ENCODE measurements at places on chromosomes 11 and 22.

GRCh38 chr11:5272395-5273017 lies 2.8 kb upstream of the HBE1 start:
- DNase-seq: no peak

DNA sequence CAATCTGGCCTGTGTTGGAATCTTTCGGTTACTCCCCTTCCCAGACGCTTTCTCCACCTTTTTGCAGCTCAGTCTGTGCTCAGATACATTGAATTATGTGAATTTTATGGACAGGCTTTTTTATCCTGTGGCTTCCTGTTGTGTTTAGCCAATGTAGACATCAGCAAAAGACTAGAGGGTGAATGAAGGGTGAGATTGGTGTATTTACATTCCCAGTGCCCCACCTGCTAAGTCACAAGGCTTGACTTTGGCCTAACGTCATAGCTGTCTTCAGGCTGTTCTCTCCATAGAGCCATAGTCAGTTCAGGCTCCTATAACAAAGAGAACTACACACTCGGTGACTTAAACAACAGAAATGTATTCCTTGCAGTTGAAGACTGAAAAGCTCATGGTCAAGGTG lies 97.5 kb upstream of the FSHB start:
- no peak for DNase-seq

- DNase-seq: no peak
Measured at GRCh38 chr22:11605468-11605981, 3922.5 kb upstream of the OR11H1 start.

DNA sequence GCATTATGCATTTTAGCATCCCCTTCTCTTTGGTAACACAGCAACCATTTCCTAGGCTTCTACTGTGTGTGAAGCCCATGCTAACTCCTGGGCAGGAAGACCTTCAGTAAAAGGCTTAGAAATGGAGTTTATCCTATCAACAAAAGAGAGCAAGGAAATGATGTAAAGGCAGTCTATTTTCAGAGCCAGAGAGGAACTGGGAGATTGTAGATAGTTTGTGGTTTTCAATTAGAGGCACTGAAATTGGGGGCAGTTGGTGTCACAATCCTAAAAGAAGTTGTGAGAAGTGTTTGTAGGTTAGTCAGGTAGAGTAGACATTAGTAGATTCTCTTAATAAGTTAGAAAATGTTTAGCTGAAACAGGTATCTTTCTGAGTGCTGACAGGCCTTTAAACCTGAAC lies 7.1 kb downstream of the ACAD8 start:
- DNase-seq: no peak
